AG10803 (cell line): ENCODE measurements at places on chromosomes 16 and 17.

DNA sequence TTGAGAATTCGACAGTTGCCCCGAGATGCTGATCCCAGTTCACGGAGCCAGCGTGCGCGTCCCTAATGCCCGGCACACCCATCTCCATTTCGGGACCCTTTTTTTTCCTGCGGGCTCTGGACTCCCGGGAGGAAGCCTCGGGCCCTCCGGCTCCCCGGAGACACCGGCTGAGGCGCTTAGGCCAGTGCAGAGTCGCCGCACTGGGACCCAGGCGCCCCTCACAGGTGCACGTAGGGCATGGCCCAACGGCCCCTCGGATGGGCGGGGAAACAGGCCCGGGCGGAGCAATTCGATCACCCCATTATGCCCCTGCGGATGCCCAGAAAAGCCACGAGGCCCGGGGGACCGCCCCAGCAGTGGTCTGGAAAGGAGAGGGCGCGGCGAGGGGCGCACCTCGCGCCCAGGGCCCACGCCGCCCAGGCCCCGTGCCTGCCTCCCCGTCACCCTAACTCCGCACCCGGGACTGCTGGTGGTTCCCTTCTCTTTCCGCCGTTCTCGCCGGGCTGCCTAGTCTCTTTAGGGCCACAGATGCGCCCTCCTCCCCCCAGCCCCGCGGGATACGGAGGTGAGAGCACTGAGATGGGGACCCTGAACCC lies 18.5 kb upstream of the ZFHX3 start:
- DNase-seq = no peak

- DNase-seq = no peak
Measured at GRCh38 chr16:26263406-26263805, 571.6 kb downstream of the HS3ST4 start.

- DNase-seq = peak; percentile 34
Measured at GRCh38 chr16:20385844-20386832, 18.4 kb downstream of the PDILT start.

DNA sequence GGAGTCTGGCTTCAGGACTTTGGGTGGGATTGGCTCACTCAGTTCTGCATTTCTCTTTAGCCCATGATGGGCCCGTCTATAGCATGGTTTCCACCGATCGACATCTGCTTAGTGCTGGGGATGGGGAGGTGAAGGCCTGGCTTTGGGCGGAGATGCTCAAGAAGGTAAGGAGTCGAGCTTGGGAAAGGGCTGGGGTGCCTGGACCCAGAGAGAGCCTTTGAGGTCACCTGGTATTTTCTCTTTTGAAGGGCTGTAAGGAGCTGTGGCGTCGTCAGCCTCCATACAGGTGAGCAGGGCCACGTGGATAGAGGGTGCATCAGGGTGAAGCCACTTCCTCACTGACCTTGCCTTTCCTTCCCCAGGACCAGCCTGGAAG lies 2.2 kb downstream of the THOC6 start:
- no peak for DNase-seq

DNA sequence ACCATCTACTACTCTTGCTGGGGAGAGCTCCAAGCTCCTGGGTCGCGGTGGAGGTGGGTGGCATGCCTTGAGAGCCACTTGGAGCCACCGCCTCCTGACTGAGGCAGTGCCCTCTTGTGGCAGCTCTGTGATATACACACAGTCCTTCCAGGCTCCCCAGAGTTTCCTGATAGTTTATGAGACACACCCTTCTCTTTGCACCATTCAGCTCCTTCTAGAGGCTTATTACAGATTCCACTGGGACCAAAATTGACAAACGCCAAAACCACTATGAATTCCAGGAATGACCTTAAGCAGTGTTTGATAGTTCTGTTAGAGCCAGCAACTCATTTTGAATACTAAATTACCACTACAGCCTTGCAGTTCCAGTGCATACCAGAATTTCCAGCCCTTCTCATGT lies 170.1 kb upstream of the CDH13 start:
- peak; percentile 81 for DNase-seq

GRCh38 chr16:83626676-83627075 lies 181.1 kb upstream of the HSBP1 start:
- no peak for DNase-seq

- DNase-seq = no peak
Measured at GRCh38 chr16:68710211-68710610, 26.9 kb upstream of the CDH1 start.

- DNase-seq = no peak
Measured at GRCh38 chr17:14381606-14382005, 80.7 kb downstream of the HS3ST3B1 start.

DNA sequence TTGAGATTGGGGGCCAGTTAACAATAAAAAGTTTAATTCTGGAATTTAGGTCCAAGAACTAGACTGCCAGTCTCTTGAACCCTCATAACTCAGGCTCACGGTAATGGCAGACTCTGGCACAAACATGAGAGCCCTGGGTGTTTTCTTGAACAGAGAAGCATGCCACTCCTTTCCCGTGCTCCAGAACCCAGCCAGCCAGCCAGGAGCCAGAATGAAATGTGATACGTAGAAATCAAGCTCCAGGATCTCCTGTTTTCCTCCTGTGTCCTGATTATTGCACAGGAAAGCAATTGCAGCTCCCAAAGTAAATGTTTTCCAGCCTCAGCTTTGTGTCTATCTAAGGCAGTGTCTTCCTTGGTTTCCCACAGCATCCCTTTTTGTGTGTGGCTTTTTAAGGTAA lies 46.2 kb upstream of the NOL11 start:
- no peak for DNase-seq

DNA sequence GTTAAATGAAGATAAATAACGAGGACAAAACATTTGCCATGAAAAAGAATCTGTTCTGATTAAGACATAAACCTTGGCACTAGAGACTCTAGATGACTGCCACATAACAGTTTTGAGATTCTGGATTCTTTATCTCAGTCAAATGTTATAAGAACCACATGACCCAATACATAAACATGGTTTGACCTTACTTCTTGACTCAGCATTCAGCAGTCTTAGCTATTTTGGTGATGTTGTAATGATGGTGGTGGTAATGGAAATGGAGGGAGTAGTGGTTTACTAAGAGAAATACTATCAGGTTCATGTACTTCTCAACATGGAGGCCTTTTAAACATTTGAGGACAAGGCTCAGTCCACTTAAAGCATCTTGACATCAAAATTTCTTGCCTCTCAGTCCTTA lies 925.4 kb downstream of the CDH11 start:
- DNase-seq = peak; percentile 56

DNA sequence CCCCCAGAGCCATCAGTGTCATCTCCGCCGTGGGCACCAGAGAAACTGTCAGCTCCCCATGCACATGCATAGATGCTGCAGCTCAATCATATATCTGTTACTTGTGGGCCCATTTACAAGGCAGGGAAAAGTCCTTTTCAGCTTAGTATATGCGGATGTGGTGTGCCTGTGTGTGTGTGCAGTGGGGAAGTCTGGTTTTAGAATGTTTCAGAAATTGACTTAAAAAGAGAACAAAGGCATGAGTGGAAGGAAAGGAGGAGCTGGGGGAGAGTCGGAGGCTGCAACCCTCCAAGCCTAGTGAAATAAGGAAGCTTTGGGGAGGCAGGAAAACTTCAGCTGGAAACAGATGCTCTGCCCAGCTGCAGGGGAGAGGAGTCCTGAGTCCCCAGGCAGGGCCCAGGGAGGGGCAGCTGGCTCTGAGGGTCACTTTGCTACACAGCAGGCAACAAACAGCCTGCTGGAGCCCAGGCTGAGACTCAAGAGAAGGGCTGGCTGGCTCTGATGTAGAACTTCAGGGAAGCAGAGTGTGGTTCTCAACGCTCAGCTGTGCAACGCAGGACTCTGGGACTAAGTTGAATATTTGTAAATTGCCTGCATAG lies 11.1 kb upstream of the CD300LD start:
- no peak for DNase-seq

DNA sequence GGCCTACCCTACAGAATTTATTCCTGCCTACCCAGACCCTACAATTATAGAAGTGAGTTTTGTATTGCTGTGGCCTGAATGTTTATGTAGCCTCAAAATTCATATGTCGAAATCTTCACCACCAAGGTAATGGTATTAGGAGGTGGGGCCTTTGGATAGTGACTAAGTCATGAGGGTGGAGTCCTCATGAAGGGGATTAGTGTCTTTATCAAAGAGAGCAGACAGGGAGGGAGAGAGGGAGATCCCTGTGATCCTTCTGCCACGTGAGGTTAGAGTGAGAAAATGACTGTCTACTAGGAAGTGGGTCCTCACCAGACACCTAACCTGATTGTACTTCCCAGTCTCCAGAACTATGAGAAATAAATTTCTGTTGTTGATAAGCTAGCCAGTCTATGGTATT lies 981 bp upstream of the DUXB start:
- DNase-seq = no peak
